Cerebellar cortex (tissue), 1 donor: ENCODE measurements at places on chromosomes 4 and X.
A peak's percentile ranks its signal among the peaks of the same experiment; 100 is the strongest.

GRCh38 chr4:66489783-66490452 lies 819.6 kb upstream of the EPHA5 start:
- no peak for DNase-seq

GRCh38 chrX:149521438-149521837 lies 16.3 kb upstream of the IDS start:
- no peak for DNase-seq

- peak; percentile 55 for DNase-seq
Observed at GRCh38 chr4:42501624-42502401, 104.5 kb downstream of the SHISA3 start.

DNA sequence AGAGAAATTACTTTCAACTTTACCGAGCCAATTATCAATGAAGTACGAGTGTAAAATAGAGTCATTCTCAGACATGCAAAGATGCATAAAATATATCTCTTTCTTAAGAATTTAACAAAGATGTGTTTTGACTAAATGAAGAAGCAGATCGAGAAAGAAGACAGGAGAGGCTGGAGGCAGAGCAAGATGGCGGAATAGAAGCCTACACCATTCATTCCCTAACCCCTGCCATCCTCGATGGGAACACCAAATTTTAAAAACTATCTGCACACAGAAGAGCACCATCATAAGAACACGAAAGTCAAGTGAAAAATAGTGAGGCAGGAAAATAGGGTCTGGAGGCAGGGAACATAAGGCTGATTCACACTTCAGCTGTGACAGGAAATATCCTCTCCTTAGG lies 35.0 kb downstream of the CCDC158 start:
- DNase-seq: no peak

DNA sequence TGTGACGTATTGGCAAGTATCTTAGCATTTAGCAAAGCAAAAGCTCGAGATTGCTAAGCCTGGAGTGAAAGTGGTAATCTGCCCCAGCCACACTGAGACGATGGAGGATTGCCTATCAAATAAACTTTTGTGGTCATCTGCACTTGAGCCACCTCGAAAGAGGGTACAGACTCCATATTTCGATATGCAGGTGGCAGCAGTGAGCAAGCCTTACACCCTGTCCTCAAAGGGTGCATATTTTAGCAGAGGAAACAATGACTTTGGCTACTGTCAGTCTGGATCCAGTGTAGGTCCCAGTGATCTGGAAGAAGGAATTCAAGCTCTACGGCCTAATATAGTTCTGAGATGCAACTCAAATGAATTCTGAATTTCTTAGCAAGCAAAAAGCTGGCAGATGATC lies 153.9 kb downstream of the ATG4A start:
- no peak for DNase-seq

- no peak for DNase-seq
Observed at GRCh38 chrX:146241902-146242301, 424.3 kb downstream of the SLITRK2 start.

DNA sequence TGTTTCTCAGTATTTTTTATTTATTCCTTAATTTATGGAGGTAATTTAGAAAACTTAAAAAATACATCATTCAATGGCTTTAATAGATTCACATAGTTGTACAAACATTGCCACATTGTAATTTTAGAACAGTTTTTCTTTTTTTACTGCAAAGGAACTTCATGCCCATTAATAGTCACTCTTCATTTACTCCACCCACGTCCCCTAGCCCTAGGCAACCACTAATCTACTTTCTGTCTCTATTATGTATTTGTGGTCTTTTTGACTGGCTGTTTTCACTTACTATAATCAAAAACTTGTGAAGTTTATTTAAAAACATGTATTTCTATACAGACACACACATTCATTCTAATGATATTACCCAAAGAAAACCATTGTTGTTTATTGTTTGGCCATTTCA lies 664.8 kb downstream of the GRID2 start:
- DNase-seq: no peak

GRCh38 chr4:1417522-1418390 lies 11.5 kb upstream of the NKX1-1 start:
- no peak for DNase-seq

DNA sequence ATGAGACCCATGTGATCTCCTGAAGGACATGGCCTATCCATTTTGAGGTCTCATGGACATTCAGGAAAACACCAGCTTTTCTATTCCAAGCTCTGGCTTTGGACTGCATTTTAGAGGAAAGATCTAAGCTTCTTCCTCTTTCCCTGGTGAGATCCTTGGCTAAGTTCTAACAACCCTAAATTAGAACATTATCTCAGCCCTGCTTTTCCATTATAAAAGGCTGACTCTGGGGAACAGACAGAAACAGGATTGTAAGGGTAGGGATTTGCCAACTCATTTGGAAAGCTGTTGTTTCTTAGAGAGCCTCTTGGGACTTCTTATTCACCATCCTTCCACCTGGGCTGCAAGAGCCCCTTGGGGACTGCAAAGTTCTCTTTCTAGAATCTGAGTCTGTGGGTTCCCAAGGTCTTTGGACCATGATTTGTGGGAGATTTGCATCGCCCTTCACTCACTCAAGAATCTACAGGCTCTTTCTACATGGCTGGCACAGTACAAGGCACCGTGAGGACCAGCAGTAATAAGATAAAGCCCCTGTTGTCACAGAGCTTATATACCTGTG lies 146.9 kb downstream of the FNIP2 start:
- DNase-seq: no peak

DNA sequence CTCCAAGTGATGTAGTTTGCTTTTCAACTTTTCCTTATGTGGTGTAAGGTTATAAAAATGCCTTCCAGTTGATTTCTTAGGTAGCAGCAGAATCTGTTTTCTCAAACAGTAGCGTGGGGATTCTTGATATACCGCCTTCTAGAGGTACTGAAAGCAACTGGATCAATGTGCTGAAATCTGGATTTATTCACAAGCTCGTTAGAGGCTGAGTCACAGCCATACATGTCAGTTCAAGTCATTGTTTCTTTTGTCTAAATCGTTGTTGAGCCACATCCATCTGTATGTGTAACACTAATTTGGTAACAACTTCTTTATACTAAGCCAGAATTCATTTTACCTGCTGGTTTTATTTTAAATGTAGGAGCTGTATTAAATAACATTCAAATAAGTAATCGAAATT lies 200.0 kb upstream of the MAD2L1 start:
- no peak for DNase-seq

DNA sequence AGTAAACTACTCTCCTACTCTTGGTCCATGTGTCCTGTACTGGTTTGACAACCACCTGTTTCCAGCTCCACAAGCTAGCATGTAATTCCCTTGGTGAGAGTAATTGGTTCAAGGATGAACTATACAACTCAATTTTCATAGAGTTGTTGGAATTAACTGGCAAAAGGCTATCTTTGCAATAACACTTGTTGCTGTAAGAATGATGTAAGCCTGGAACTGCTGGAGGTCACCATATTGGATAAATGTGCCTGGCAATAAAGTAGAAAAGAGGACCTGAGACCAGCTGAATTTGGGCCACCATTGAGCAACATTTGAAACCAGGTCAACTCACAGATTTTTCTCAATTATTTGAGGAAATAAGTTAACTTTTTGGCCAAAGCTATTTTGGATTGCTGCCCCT lies 175.5 kb downstream of the CAMK2D start:
- DNase-seq: no peak

DNA sequence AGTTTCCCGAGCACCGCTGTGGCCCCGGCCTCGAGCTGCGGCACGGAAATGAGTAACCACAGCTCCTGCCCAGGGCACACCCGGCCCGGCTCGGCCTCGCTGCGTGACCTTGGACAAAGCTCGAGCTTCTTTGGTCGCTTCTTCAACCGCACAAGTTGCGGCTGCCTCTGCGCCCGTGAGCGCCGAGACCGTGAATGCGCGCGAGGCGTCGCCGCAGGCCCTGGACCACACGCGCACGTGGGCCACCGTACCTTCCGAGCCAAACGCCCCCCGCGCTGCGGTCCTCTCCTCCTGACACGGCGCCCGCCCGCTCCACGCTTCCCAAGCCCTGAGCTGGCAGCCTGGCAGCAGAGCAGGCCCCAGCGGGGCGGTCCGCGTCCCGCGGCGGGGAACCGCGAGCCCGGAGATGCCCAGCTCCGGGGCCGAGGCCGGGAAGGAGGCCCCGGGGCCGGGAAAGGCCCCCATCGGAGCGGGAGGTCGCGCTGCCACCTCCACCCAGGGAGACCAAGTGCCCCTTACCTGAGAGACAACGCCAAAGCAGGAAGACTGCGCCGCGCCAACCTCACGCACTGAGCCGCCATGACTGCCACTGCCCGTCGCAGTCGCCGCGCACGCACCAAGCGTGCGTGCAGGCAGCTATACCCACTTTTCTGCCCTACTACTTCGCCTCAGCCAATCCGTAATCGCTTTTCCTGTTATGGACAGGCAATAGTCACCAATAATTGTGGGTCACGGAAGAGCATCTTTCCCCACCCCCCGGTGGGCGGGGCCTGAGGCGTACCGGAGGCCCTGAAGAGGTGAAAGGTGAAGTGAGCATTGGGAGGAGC lies at the start of gene GRPEL1:
Gene GRPEL1 (minus strand): TSS at position 613 of the 827 bp plus-strand sequence. CDS start 32 bp downstream, at position 581.
- peak; percentile 100 for DNase-seq

DNA sequence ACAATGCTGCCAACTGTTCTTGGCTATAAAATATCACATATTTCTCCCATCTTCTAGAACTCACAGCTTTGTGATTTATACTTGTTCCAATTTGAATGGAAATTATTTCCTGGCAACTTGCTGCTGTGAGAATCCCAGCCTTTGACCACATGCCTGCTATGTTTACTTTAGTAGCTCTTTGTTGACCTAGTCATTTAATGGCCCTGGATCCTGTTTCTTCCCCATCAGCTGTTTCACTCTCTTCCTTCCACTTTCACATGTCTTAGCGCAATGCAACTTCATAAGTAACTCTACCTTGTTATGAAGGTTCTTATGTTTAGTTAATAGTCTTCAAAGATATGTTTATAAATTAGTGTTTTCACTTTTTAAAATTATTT lies 1973.6 kb upstream of the AGA start:
- no peak for DNase-seq

- peak; percentile 13 for DNase-seq
Observed at GRCh38 chrX:46376246-46376885, 168.9 kb downstream of the ZNF674 start.

DNA sequence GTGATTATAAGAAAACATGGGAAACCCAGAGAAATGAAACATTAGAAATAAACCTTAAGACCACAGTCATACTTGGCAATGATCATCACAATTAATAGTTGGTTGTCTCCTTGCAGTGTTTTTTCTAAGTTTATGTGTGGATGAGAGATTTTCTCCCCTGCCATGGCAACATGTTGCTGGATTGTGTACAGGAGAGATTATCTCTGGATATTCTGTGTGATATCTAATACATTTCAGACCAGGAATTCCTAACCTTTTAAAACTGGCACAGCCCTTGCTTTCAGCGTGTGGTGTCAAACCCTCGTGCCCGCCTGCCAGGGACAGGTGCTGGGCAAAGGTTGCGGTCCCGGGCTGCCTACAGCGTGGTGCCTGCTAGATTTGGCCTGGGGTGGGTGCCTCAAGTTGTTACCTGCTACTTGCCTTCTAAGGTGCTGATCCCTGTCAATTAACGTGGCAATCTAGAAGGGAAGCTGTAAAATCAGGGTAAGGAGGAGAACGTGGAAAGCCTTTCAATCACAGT lies 100.5 kb downstream of the TMEM131L start:
- no peak for DNase-seq

GRCh38 chrX:102129473-102129872 lies 4.0 kb downstream of the TCEAL2 start:
- peak; percentile 47 for DNase-seq

GRCh38 chr4:55546506-55546755 lies 278 bp downstream of the CLOCK start:
- DNase-seq: no peak

DNA sequence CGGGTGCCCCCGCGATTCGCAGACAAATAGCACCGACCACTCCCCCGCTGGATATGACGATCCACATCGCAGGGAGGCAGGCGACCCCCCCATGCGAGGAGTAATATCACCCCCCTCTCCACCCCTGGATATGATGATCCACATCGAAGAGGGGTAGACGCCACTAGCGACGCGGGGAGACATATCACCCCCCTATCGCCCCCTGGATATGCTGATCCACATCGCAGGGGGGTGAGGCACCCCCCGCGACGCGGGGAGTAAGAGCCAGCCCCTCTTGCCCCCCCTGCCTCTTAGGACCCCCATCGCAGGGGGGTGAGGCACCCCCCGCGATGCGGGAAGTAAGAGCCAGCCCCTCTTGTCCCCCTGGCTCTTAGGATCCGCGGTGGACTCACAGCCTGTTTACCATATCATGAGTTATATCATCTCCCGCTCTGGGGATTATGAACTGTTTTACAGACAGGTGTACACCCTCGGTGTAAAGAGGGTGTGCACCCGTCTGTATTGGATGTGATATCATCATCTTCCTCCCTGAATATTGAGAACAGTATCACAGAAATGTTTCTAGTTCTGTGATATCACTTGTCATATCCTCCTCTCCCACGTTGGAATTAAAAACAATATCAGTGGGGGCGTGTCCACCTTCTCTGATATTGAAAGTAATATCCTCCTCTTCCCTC lies 22.7 kb upstream of the DRD5 start:
- DNase-seq: no peak

GRCh38 chr4:175536852-175537453 lies 275.1 kb downstream of the GPM6A start:
- DNase-seq: peak; percentile 57

GRCh38 chr4:62077406-62077805 lies 877.3 kb downstream of the ADGRL3 start:
- DNase-seq: no peak
